Right ventricle myocardium superior (tissue), 1 donor: ENCODE measurements at places on chromosomes 3 and 15. TPM values are rescaled to one million over a fixed set of nuclear protein-coding genes. Genes with fewer than 3 reads are reported as not detected.

GRCh38 chr3:195188426-195188927 lies 82.5 kb downstream of the XXYLT1 start:
- DNase-seq = no peak

DNA sequence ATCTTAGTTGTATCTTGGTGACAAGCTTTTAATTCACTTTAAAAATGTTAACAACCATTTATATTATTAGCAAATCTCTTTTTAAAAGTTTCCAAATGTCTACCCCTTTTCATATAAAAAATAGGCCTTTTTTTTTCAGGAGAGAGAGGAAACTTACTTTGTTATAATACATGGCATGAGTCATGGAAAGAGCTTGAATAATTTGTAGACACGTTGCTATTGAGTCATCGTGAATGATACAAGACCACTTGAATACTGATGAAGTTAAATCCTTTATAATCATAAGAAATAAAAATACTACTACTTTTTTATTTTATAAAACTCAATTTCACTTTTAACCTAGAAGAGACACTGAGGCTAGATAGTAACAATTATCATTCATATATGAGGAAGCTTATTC lies 70.3 kb upstream of the BBX start:
- DNase-seq = no peak

DNA sequence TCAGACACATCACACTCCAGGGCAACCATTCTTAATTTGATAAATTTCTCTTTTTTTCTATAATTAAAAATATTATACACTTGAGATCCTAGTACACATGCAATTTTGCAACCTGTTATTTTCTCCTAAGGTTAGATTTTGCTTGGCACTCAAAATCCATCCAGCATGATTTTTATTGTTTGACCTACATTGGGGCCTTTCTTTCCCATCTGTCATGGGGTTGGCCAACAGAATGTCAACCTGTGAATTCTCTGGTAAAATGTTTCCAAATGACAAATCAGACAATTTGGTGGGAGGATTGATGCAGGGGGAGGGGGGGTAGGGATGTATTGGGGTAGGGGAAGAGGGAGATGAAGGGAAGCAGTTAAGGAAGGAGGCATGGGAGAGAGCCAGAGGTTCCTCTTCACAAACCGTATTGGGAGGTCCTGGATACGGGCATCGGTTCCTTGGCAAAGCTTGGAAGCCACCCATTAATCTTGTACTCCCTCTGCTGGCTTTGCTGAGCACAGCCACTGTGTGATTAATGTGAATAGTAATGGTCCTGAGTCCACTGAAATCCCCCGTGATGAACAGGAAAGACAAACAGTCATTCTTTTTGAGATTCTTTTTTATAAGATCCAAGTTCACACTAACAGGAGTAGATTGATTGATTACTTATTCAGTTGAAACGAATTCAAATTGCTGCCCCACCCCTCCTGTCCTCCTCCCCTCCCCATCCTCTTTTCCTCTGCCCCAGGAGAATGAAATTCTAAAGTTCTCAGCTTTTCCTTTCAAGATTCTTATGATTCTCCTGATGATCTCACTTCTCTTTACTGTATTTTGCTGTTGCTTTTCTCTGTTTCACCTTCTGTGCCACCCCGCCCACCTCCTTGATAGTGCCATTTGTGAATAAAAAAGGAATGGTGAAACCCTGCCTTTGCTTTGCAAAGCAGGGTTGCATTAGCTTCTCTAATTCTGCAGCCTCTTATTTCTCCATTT lies 82.2 kb upstream of the SLC25A26 start:
- peak; percentile 46 for DNase-seq

- DNase-seq = no peak
These were observed 5.7 kb downstream of the LYSMD2 start for GRCh38 chr15:51731549-51732267.

The DOCK3 gene
- total RNA-seq = 3.6 TPM

DNA sequence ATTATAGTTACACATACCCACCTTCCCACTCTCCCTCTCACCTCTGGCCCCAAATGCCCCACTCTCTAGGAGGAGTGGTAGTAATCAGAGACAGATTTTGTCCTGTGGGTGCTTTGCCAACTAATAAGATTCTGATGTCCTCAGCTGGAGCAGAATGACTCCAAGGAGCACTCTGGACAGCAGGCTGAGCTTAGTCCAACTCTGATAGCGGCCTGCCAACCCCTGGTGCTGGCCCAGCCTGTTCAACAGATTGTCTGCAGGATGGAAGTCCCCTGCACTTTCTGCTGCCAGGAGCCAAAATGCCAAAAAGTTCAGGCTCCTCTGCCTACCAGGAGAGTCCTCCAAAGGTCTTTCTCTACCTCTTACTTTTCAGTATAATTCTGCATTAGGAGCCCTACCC lies 160.5 kb upstream of the UMPS start:
- peak; percentile 81 for DNase-seq

The GPR62 gene
- total RNA-seq = not detected

The FAM81A gene
- 8.0 TPM for total RNA-seq

- no peak for DNase-seq
These were observed 546 bp downstream of the TRIM59 start for GRCh38 chr3:160448845-160449635.
